Naive thymus-derived CD4-positive, alpha-beta T cell (primary cell): ENCODE measurements at places on chromosomes 6 and 20. TPM values are rescaled to one million over a fixed set of nuclear protein-coding genes. Genes with fewer than 3 reads are reported as not detected.

- peaks cover 19% of the 10 kb centered on the region for H3K4me1 ChIP-seq
- peak overlapping the region; percentile 99 for H3K27ac ChIP-seq
- DNase-seq: peak; percentile 79
- H3K36me3 ChIP-seq: peaks cover 15% of the 10 kb centered on the region
- no peaks in the 10 kb centered on the region for H3K27me3 ChIP-seq
- peak overlapping the region; percentile 99 for H3K4me3 ChIP-seq
These were observed 1.0 kb upstream of the NXT1 start for GRCh38 chr20:23349338-23350195.

DNA sequence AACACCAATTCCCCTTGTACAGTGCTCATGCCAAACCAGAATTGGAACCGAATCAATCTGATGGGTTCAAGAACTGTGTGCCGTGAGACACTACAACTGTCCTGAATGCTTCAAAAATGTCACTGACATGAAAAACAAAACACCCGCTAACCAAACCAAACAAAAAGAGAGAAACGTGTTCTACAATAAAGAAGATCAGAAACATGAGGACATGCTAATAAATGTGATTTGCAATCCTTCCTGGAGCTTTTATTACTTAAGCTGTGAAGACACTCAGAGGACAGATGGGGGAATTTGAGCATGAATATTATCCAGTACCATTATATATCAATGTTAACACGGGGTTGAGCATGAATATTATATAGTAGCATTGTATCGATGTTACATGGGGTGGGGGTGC, 72.2 kb upstream of the NFATC2 start:
- H3K36me3 ChIP-seq: no peaks in the 10 kb centered on the region
- H3K4me1 ChIP-seq: no peaks in the 10 kb centered on the region
- no peak for DNase-seq
- no peak overlapping the region for H3K27ac ChIP-seq

GRCh38 chr6:31332637-31333602, 24.1 kb downstream of the HLA-B start:
- no peak for DNase-seq
- no peaks in the 10 kb centered on the region for H3K27me3 ChIP-seq
- H3K27ac ChIP-seq: no peak overlapping the region
- no peaks in the 10 kb centered on the region for H3K4me1 ChIP-seq
- no peak overlapping the region for H3K4me3 ChIP-seq

- no peaks in the 10 kb centered on the region for H3K27me3 ChIP-seq
- no peak overlapping the region for H3K27ac ChIP-seq
- no peak overlapping the region for H3K4me3 ChIP-seq
- no peaks in the 10 kb centered on the region for H3K4me1 ChIP-seq
These were observed 138.6 kb downstream of the RPS12 start for GRCh38 chr6:132952986-132953385.

The CLPSL2 gene
- not detected in 2 replicates for total RNA-seq

- no peak overlapping the region for H3K27ac ChIP-seq
These were observed 3.5 kb downstream of the LHFPL5 start for GRCh38 chr6:35808688-35809087.

- H3K4me3 ChIP-seq: no peak overlapping the region
- no peak for DNase-seq
- no peaks in the 10 kb centered on the region for H3K27me3 ChIP-seq
- no peaks in the 10 kb centered on the region for H3K36me3 ChIP-seq
- H3K4me1 ChIP-seq: peaks cover 37% of the 10 kb centered on the region
- no peak overlapping the region for H3K27ac ChIP-seq
These were observed 96.3 kb downstream of the PRDM1 start for GRCh38 chr6:106182455-106182854.

The CDH26 gene
- total RNA-seq: 1.6 TPM

The TXLNB gene
- 0.65 TPM for total RNA-seq

DNA sequence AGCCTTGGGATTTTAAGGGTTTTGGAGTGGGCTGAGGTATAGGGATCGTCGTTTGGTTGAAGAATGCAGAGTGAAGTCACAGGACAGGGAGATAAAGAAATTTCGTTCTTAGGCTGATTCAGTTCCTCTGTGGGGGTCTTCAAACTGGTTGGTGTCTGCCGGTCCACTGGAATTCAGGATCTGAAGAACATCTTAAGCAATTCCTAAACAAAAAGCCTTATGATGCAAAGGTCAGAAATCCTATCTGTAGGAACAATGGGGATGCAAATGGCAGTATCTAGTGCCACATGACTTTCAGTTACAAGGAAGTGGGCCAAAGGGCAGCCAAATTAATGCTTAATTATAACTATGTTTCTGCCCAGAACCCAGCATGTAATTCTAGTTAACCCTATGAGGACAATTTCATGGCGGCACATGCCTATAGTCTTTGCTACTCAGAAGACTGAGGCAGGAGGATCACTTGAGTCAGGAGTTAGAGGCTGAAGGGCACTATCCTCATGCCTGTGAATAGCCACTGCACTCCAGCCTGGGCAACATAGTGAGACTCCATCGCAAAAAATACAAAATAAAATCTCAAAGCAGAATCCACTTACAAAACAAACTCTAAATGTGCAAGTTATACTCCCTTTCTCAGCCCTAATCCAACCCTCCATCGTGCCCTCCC, 4.6 kb upstream of the SLC2A10 start:
- no peaks in the 10 kb centered on the region for H3K36me3 ChIP-seq
- no peak overlapping the region for H3K27ac ChIP-seq
- no peak overlapping the region for H3K4me3 ChIP-seq
- DNase-seq: no peak
- H3K4me1 ChIP-seq: peaks cover 1% of the 10 kb centered on the region

GRCh38 chr6:112163295-112164257, 76.2 kb downstream of the FAM229B start:
- H3K4me1 ChIP-seq: peaks cover 7% of the 10 kb centered on the region
- peak; percentile 81 for DNase-seq
- H3K27ac ChIP-seq: no peak overlapping the region

The BTNL2 gene
- not detected for total RNA-seq

The WFDC9 gene
- not detected for total RNA-seq

- H3K27me3 ChIP-seq: peaks cover 2% of the 10 kb centered on the region
- no peaks in the 10 kb centered on the region for H3K36me3 ChIP-seq
- no peak overlapping the region for H3K27ac ChIP-seq
- no peak for DNase-seq
These were observed 73.0 kb downstream of the EYA2 start for GRCh38 chr20:46967646-46968045.

The LTB gene
- 670 TPM for total RNA-seq

The SMLR1 gene
- total RNA-seq: not detected

The FAM217A gene
- not detected in 2 replicates for total RNA-seq

The PKIB gene
- 0.92 TPM for total RNA-seq

The ADGRF4 gene
- total RNA-seq: not detected

DNA sequence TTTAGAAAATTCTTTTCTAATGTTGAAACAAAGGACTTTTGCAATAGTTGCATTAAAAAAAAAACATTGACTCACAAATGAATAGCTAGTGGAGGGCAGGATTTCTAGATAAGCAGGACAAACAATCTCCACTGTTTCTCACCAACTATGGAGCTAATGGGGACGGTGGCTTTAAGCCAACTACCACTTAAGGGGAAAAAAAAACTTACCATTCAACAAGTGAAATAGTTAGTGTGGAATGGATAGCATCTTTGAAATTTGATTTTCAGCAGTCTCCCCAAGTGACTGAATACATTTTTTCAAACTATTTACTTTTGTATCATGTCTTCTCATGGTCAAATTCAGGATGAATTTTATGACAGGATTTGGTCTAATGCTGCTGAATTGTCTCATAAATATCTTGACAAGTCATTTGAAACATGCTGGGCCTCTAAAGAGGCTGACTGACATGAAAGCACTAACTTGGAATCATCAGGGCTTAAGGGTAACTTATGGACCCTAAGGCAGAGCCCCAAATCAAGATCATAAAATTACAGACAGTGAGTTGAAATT, 100.5 kb downstream of the EYA4 start:
- H3K4me1 ChIP-seq: no peaks in the 10 kb centered on the region
- no peaks in the 10 kb centered on the region for H3K27me3 ChIP-seq
- no peak overlapping the region for H3K4me3 ChIP-seq
- H3K27ac ChIP-seq: no peak overlapping the region
- no peaks in the 10 kb centered on the region for H3K36me3 ChIP-seq

DNA sequence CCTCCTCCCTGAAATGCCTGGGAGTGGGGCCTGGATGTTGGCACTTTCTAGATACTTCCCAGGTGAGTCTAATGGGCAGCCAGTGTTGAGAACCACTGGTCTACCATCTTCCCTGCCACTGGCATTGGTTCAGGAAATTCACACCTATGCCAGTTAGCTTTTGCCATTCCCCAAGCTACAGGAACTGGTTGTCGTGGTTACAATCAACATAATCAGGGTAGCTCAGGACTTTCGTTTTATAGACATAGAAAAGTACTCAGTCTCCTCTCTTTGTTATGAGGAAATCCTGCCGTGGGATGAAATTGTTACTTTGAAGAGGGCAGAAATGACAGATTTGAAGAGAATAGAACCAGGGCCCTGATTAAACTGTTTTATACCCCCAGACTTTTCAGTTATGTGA, 127.9 kb upstream of the FOXO3 start:
- no peaks in the 10 kb centered on the region for H3K36me3 ChIP-seq
- H3K27ac ChIP-seq: no peak overlapping the region
- no peaks in the 10 kb centered on the region for H3K4me1 ChIP-seq
- H3K27me3 ChIP-seq: no peaks in the 10 kb centered on the region
- H3K4me3 ChIP-seq: no peak overlapping the region

The DEFB124 gene
- total RNA-seq: not detected

GRCh38 chr6:41255110-41255509, 27.0 kb downstream of the TREML4 start:
- DNase-seq: no peak
- H3K27ac ChIP-seq: no peak overlapping the region
- H3K4me1 ChIP-seq: no peaks in the 10 kb centered on the region
- no peak overlapping the region for H3K4me3 ChIP-seq
- no peaks in the 10 kb centered on the region for H3K36me3 ChIP-seq
- H3K27me3 ChIP-seq: no peaks in the 10 kb centered on the region

DNA sequence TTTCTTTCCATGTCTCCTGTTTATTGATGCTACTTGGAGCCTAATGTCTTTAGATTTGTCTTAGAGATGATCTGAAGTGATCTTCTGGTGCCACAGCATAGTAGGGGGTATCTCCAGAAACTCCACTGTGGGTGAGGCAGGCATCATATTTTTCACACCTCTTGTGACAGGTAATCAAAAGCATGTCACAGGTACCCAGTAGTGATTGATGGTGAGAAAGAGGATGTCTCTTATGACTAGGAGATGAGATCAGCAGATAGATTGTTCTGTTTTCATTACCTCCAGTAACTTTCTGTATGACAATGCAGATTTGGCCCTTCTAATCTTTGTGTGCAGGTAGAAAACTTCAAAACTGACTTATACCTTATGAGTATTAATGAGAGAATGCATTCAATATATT, 13.5 kb downstream of the NCOA7 start:
- H3K27me3 ChIP-seq: no peaks in the 10 kb centered on the region
- peaks cover 7% of the 10 kb centered on the region for H3K4me1 ChIP-seq
- H3K27ac ChIP-seq: no peak overlapping the region
- H3K36me3 ChIP-seq: peaks cover 5% of the 10 kb centered on the region
- DNase-seq: no peak

DNA sequence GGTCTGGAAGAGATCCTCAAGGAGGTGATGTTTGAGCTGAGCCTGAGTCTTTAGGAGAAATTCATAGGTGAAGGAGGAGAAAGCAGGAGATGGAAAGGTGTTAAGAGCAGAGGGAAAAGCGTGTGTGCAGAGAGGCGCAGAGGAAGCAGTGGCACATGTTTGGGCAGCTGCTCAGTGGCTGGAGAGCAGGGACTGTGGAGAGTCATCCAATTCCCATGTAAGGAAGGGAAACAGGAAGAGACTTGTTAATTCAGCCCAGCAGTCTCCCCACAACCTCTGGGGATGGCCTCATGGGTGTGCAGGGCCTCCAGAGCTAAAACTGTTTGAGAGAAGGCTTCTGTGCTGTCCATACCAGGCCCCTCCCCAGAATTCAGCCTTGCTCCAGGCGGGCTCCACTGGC, 16.2 kb downstream of the AAR2 start:
- no peak overlapping the region for H3K4me3 ChIP-seq
- H3K27me3 ChIP-seq: no peaks in the 10 kb centered on the region
- no peak for DNase-seq

The CTAGE9 gene
- not detected in 2 replicates for total RNA-seq

DNA sequence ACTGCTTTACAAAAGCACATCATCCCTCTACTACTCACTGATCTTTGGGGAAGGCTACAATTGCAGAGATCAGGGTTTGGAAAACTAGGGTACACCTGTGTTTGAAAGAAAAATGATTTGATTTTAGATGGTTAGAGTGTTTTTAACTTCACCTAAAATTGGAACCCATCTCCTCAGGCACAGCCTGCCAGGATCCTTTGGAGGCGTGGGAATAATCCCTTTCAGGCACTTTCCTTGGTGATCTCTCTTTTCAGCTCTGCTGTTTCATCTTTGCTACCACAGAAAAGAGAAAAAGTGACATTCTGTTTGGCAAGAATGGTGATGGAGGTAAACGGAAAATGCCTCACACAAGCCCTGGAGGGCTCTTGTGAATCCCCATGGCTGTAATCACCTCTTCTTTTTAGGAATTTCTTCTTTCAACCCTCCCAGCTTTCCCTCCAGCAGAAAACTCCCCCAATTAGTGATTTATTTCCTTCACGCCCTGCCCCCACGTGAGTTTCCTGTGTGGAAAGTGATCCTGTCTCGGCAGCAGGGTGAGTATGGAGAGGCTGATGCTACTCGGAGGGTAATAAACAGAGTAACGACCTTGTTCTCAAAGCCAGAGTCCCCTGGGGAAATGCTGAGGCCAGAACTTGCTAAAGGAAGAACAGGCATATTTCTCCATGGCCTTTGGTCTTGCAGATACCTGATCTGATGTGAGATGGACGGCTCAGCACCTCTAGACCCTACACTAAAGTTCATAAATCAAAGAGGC, 9.2 kb downstream of the KCNG1 start:
- H3K36me3 ChIP-seq: no peaks in the 10 kb centered on the region
- no peaks in the 10 kb centered on the region for H3K27me3 ChIP-seq

GRCh38 chr6:12258191-12258590, 32.0 kb upstream of the EDN1 start:
- DNase-seq: no peak
- no peaks in the 10 kb centered on the region for H3K27me3 ChIP-seq
- H3K27ac ChIP-seq: no peak overlapping the region
- no peak overlapping the region for H3K4me3 ChIP-seq
- H3K36me3 ChIP-seq: no peaks in the 10 kb centered on the region
- H3K4me1 ChIP-seq: no peaks in the 10 kb centered on the region

DNA sequence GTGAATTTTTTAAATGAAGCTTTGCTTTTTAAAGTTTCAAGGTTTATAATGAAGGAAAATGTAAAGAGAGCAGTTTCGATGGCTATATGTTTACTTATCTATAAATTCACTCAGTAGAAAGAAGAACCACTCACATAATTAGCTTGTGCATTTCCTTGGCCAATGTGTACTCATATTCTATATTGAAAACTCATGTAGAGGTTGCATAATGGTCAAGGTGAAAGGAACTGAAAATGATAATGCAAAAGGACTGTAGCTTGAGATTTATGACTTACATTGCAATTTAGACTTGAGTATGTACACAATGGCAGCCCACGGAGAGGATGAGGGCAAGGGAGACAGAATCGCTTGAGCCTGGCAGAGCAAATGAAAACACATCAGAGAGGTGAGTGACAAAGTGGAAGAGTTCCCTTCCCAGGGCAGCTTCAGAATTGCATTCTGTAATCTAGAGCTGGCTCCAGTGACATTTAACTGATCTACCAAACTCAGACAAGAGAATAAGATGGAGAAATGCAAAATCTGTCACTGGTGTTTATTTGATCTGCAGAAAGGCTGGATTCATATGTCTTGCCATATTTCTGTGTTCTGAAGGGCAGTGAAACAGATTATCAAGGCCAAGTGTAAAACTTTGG, 191.8 kb downstream of the TMEM200A start:
- no peak overlapping the region for H3K27ac ChIP-seq
- no peak for DNase-seq
- H3K4me1 ChIP-seq: no peaks in the 10 kb centered on the region
- no peaks in the 10 kb centered on the region for H3K36me3 ChIP-seq
- no peak overlapping the region for H3K4me3 ChIP-seq
